Parietal lobe (tissue), 2 donors: ENCODE measurements at places on chromosomes 2 and 18. TPM values are rescaled to one million over a fixed set of nuclear protein-coding genes. Genes with fewer than 3 reads are reported as not detected.

EN1 gene
- not detected for total RNA-seq

ANKRD30BL gene
- 47.0 TPM for total RNA-seq

PRSS56 gene
- total RNA-seq, result not detected

ADNP2 gene
- 23.5 TPM for total RNA-seq

ACMSD gene
- not detected for total RNA-seq

SERPINB4 gene
- not detected for total RNA-seq

MRPS5 gene
- 71.4 TPM for total RNA-seq

KLF11 gene
- total RNA-seq, result 14.7 TPM

DES gene
- total RNA-seq, result not detected

SRD5A2 gene
- total RNA-seq, result not detected

INHBB gene
- 7.2 TPM for total RNA-seq

TUBA4B gene
- not detected for total RNA-seq

SLC19A3 gene
- total RNA-seq, result 3.1 TPM

IL1F10 gene
- total RNA-seq, result not detected

HAAO gene
- 1.3 TPM for total RNA-seq

POTEC gene
- 0.31 TPM for total RNA-seq

SCTR gene
- total RNA-seq, result not detected

HRH4 gene
- total RNA-seq, result not detected

FAP gene
- total RNA-seq, result 1.3 TPM

CCDC74A gene
- 7.2 TPM for total RNA-seq

CPLX4 gene
- total RNA-seq, result not detected

LRRTM4 gene
- 89.5 TPM for total RNA-seq

XIRP2 gene
- 0.31 TPM for total RNA-seq
